ENCODE measurements at places on chromosomes 6 and 20.
A peak's percentile ranks its signal among the peaks of the same experiment; 100 is the strongest.

GRCh38 chr6:4613795-4614194, 162.4 kb upstream of the CDYL start:
- DNase-seq, result no peak

DNA sequence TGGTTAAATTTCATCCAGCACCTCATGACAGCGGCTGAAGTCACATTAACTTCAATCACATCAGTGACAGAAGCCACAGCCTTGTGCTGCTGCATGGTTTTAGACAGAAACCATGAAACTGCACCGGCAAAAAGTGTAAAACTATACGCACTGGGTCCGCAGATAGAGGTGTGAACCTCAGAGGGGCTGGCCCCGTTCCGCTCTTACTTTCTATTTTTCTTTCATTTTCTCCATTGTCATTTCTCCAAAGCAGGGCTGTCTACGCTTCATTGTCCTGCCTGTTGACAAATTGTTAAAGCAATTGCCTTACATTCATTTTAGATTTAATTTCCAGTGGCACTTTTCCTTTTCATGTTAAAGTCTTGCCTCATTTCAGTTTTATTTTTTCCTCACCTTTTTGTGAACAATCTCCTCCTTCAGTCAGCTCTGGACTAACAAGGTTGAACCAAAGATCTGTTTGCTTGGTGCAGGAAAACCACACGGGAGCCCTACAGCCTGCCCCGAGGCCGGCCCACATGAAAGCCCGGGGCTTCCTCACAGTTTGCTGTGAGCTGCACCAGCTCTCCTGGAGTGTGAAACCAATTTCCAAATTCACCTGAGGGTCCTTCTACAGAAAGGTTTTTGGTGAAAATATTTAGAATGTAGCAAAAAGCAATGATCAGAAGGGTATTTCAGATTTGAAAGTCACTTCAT, 63.7 kb downstream of the PRR18 start:
- peak; percentile 58 for DNase-seq

- DNase-seq, result no peak
Observed at GRCh38 chr20:24627926-24628325, 158.5 kb downstream of the SYNDIG1 start.

- DNase-seq, result no peak
Observed at GRCh38 chr20:24567508-24567907, 98.1 kb downstream of the SYNDIG1 start.

GRCh38 chr20:38079353-38079752, 45.8 kb downstream of the RPRD1B start:
- DNase-seq, result no peak

GRCh38 chr6:150589852-150590251, 9.8 kb upstream of the PLEKHG1 start:
- DNase-seq, result no peak

GRCh38 chr6:158764926-158765325, 54.2 kb downstream of the EZR start:
- no peak for DNase-seq

DNA sequence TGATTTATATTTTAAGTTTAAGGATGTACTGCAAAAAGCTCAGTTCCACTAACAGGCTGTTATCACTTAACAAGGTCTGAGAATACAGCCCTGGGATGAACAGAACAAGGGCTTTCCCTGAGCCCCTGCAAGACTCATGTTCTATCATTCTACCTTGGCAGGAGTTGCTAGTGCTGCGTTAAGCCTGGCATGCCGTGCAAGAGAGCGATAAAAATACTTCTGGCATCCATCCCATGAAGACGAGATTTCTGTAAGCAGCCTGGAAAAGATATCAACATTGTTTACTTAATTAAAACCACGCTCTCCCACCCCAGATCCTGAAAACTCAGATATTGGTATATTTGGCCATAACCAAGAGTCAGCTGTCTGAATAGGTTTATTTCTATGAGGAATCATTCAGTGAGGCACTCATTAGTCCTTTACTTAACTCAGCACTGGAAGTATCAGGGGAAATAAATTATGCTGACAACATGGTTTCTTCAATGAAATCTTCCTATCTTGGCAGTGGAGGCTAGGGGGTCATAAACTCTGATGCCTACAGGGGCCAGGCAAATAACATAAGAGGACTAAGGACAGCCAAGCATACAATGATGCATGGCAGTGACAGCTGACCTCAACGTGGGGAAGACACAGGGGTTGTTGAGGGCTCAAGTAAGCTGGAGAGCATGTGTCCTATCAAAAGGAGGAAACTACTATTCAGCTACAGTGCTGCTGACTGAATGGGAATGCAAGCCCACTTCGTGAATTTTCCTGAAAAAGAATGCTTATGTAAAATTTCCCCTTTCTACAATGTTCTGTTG, 37.6 kb upstream of the LYRM2 start:
- no peak for DNase-seq

- DNase-seq, result no peak
Observed at GRCh38 chr20:62879275-62880146, 17.9 kb upstream of the TCFL5 start.

GRCh38 chr6:126664271-126664670, 324.4 kb downstream of the CENPW start:
- no peak for DNase-seq

- DNase-seq, result no peak
Observed at GRCh38 chr20:23970049-23970448, 18.5 kb downstream of the GGTLC1 start.

GRCh38 chr6:87968435-87969278, 79.0 kb upstream of the SPACA1 start:
- no peak for DNase-seq

- no peak for DNase-seq
Observed at GRCh38 chr6:129744201-129744879, 34.4 kb upstream of the ARHGAP18 start.

GRCh38 chr20:50624351-50625016, 66.9 kb downstream of the RIPOR3 start:
- DNase-seq, result no peak

- DNase-seq, result peak; percentile 27
Observed at GRCh38 chr20:23622839-23623343, 14.9 kb downstream of the CST3 start.

- no peak for DNase-seq
Observed at GRCh38 chr6:34560366-34561226, 4.5 kb upstream of the SPDEF start.

- DNase-seq, result no peak
Observed at GRCh38 chr6:130923350-130923749, 96.1 kb downstream of the SMLR1 start.

DNA sequence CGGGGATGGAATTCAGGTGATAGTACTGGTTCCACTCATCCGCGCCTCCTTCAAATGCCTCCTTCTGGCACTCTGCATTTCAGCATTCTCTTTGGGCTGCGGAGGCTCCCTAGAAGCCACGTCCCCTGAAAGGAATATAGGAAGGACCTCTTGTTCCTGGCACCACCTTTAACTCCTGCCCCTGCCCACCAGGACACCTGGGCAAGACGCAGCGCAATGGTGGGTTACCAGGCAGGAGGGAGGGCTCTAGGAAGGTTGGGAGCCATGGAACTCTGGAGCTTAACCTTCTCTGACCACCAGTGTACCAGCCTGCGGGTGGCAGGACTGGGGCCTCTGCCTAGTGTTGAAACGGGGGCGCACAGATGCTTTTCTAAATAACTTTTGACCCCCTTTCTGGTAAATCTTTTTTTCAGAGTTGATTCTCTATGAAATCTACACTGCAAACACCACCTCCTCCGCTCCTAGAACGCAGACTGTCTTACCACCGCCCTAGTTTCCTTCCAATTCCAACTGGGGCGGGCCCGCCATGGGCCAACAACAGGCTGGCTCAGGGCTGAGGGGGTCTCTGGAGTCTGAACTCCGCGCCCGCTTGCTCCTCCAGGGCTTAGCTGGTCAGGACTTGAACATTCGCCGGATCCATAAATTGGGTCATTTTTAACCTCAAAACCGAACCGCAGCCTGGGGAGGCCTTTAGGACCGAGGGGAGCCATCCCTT, 871 bp upstream of the SYNDIG1 start:
- DNase-seq, result no peak

DNA sequence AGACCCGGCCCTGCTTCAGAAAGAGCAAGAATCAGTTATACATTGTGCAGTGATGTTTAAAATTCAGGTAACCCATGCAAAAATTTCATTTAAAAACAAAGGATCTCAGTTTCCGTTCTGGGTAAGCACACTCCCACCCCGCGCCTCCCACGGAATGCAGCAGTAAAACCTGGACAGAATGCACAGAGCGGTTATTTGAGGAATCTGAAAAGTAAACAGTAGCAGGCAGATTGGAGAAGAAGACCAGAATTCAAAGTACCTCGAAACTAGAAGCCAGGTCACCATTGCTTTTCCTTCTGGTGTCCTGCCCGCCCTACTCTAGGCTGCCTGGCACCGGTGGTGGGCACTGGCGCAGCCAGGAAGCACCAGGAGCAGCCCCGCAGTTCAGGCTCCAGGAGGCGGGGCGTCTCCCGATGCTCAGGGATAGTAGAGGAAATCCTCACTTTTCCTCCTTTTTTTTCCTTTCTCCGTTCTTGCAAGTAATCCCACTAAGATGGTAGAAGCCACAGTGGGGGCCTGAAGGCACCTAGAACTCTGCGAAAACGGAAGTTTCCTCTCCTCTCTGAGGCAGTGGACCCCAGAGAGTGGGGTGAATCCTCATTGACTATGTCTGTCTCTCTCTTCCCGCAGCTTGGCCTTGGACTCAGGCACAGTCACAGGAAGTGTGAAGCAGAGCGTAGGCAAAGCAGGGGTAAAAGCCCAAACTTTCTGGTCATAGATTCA, 28.3 kb downstream of the METTL24 start:
- DNase-seq, result no peak

GRCh38 chr6:136250686-136251008, 536 bp upstream of the MTFR2 start:
- DNase-seq, result no peak

DNA sequence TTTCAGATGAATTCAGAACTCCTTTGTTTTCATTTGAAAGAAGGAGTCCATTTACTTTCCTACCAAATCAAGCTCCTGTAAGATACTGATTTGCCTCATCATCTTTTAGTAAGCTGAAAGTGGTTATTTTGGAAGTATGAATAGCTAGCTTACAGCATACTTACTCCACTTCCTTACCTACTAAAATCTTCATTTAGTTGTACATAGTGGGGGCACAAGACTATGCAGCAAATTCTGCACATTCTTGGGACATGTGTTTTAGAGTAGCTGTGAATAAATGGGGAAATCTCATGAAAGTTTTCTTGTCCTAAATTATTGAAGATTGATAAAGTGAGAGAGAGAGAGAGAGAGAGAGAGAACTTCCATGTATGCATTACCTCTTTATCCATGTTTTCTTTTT, 256.3 kb downstream of the OGFRL1 start:
- DNase-seq, result no peak

GRCh38 chr6:6772751-6773150, 184.2 kb downstream of the LY86 start:
- DNase-seq, result no peak

- DNase-seq, result no peak
Observed at GRCh38 chr6:153125032-153125431, 6.0 kb downstream of the RGS17 start.

GRCh38 chr6:41443616-41444525, 102.3 kb upstream of the FOXP4 start:
- no peak for DNase-seq

DNA sequence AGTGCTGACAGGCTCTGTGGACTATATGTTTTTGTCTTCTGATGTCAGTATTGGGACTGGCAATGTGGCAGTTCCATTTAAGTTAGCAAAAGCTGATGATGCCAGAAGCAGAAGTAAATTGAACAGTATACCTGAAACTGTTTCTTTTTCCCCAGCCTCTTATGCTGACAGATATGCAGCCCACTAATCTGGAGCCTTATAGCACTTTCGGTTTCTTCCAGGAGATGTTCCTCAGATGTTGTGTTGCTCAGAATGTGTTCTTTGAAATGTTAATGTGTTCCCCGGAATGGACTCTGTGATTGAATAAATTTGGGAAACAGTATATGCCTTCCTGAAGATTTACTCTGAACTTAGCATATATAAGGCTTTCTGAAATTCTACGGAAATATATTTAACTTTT, 80.7 kb upstream of the MRAP2 start:
- DNase-seq, result no peak

DNA sequence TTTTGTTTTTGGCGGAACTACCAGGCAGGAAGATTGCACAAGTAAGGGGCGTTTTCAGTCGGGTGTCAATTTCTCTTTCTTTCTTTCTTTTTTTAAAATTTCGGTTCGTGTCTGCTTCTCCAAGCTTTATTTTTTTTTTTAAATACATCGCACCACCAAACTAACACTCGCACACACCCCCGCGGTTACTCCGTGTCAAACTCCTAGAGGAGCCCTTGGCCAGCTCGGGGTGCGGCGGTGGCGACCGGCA, 338 bp downstream of the UTRN start:
- DNase-seq, result peak; percentile 20

- DNase-seq, result no peak
Observed at GRCh38 chr6:161264181-161264580, 9.7 kb downstream of the AGPAT4 start.

- DNase-seq, result no peak
Observed at GRCh38 chr6:33018904-33019303, 9.5 kb upstream of the HLA-DOA start.

Data from GM19239 (cell line).